Activated CD4-positive, alpha-beta T cell treated with anti-CD3 and anti-CD28 coated beads for 48 hours (primary cell): ENCODE measurements at places on chromosomes 11 and 22.

DNA sequence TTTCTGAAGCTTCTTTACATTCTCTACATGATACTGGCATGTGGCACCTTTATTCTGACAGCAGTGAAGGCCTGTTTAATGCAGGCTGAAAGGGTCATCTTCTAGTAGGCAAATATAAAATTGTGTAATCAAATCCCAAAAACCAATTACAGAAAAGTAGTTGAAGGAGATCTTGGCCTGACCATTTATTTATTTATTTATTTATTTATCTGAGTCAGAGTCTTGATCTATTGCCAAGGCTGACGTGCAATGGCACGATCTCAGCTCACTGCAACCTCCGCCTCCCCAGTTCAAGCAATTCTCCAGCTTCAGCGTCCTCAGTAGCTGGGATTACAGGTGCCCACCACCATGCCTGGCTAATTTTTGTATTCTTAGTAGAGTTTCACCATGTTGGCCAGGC is 22.7 kb upstream of the CECR2 start:
- DNase-seq: no peak

- no peak for DNase-seq
These were observed 2.2 kb upstream of the CHRM4 start for GRCh38 chr11:46393759-46394158.

DNA sequence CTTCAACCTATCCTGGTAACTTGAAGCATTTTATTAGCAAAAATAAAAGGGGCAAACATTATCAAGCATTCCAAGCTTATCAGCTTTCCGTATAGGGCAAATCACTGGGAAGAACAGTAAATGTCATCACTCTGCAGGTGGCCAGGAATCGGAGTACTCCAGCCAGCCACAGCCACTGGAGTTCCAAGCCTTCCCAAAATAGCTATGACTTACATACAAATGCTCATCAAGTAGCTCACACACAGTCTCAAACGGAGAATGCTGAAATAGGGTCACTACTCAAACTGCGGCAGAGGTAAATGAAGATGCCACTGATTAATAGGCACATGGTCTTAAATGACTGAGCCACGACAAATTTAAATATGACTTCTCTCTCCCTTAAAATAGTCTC is 2.1 kb downstream of the USP28 start:
- no peak for DNase-seq

GRCh38 chr22:46373921-46374662 is 38.6 kb downstream of the TRMU start:
- peak; percentile 29 for DNase-seq

DNA sequence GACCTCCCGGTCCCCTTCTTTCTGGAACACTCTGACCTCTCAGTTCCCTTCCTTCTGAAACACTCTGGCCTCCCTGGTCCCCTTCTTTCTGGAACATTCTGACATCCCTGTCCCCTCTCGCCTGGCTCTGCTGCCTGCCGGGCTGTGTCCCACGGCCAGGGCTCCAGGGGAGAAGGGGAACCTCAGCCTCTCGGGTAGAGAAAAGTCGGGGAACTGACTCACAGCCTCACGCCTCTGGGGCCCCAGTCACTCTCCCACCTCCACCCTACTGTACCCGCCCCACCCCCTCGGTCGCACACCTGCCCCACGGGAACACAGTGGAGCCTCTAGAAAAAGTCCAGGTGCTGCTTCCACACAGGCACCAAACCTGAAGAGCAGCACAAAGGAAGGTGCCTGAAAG is 93.3 kb downstream of the BRD1 start:
- no peak for DNase-seq

DNA sequence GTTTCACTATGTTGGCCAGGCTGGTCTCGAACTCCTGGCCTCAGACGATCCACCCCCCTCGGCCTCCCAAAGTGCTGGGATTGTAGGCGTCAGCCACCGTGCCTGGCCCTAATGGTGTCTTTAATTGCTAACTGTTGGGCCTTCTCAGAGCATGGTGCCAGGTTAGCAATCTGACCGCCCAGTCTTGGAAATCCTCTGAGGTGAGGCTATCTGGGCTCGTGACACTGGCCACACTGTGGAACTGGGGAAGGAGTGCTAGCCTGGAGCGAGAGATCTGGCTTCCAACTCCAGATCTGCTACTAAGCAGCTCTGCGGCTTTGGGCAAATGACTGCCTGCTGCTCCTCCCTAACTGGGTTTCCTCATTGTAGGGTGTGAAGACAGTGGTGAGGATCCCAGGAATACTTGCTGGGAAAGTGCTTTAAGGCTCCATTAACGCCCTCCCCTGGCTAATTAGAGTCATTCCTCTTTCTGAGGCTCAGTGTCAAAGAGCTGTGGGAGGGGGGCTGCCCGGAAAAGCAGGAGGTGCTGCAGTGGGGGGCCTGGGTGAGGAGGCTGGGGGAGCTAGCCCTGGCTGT is 35.4 kb downstream of the CHRDL2 start:
- no peak for DNase-seq

DNA sequence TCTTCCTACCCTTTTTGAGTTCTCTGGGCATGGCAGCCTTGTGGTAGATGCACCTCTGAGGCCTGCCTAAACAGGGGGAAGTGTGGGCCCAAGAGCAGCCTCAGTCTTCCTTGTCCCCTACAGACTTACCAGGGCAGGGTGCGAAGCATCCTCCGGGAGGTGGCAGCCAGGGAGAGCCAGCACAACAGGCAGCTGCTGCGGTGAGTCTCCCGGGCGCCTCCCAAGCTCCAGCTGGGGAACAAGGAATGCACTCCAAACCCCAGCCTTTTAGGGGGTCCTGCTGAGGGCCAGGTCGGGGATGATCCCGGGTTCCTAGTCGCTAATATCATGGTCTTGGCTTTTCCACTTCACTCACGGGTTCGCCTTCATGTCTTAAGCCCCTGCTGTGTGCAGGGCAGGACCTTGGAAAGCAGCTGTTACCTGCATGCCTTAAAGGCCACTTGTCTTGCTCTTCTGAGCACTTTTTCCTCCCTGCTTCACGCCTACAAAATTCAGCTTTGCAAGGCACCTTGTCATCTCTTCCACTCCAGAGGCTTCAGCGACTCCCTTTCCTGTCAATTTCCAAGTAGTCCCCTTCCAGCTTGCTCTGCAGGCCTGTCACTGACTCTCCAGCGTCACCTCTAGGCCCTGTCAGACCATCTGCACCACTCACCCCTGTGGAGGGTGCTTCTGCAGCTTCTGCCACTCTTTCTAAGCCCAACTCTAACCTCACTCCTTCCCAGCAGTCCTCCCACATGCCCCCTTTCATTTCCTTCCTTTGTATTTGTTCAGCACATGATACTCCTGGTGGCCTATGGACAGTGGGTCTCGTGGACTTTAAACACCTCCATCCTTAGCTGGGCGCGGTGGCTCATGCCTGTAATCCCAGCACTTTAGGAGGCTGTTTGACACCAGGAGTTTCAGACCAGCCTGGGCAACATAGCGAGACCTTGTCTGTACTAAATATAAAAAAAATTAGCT is 57.0 kb downstream of the PISD start:
- DNase-seq: peak; percentile 1

- DNase-seq: no peak
These were observed 15.5 kb upstream of the RAC2 start for GRCh38 chr22:37259540-37260029.

DNA sequence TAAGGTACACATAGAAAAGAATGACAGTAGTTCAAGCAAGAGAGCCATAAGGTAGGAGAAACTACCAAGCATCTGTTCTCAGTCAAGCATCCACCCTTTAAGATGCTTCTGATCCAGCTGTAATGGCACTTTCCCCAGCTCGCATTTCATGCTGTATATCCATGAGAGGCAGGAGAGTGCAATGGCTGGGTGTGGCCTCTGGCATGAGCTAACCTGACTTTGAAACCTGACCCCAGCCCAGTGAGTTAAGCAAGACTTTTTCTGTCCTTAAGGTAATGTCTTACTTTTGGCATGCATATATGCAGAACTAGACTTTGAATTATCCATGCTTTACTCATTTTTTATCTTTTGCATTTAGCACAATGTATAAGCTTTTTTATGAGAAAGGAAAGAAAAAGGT is 79.8 kb upstream of the CNTN5 start:
- no peak for DNase-seq

DNA sequence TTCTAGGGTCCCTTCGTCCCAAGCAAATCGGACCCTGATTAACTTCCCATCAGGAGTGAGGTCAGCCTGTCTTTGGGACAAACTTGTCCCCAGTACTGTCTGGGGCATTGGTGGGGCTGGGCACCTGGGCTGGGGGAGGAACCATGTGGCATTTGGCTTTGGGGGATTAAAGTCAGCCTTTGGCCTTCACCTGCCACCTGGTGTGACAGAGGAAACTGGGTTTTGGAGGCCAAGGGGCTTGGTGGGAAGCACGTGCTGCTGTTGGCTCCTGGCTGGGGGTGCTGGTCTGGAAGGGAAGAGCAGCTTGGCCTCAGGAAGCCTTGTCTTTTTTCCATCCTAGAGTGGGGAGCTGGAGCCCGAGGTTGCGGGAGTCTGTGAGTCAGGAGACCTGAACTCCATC is 78.4 kb upstream of the NECTIN1 start:
- no peak for DNase-seq

GRCh38 chr11:79520086-79520485 is 79.3 kb upstream of the TENM4 start:
- DNase-seq: no peak

DNA sequence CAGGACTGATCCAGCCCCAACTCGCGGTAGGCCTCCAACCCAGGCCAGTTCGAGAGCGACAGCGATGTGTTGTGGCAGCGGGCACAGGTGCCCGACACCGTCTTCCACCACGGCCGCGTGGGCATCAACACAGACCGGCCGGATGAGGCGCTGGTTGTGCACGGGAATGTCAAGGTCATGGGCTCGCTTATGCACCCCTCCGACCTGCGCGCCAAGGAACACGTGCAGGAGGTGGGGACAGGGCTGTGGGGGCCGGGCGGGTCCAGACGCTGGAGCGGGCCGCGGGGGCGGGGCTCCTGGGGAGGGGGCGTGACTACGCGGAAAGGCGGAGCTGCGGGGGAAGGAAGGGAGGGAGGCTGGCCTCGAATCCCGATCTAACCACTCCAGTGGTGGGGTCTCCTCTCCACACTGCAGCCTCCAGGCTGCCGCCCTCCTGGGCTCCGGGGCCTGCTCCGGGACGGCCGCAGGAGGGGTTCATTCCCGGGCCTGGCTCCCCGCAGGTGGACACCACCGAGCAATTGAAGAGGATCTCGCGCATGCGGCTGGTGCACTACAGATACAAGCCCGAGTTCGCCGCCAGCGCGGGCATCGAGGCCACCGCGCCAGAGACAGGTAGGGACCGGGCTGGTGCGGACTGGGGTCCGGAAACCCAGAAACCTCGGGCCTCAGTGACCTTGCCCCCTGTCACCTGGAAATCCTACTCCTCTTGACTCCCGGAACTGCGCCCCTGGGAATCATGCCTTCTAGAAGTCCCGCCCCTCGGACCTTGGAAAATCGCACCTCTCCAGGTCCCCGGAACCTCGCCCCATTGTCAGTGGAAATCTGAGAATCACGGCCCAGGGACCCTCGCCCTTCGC is 14.9 kb downstream of the TMEM258 start:
- peak; percentile 68 for DNase-seq

GRCh38 chr11:67099831-67100324 is 19.2 kb upstream of the KDM2A start:
- no peak for DNase-seq

DNA sequence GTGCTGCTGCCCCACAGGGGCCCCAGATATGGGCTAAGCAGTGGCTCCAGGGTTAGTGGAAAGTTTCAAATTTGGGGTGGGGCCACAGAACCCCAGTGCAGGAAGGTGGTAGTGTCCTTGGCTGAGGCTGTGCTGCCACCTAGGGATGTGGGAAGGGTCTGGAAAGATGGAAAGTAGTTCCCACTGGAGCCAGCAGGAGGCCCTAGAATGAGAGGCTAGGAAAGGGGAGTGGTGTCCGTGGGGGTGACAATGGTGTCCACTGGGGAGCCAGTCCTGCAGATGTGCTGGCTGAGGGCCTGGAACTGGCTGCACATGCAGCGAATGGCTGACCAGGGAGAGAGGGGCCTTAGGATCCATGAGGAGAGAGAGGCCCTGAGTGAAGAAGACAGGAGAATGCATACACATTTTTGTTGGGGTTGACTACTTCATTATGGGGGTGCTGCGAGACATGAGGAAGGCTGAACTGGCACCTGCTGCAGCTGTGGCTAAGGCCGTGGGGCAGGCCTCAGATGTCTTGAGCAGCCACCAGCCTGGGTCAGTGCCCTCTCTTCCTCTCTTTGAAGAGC is 21.1 kb downstream of the RFPL3 start:
- peak; percentile 44 for DNase-seq

- no peak for DNase-seq
These were observed 3.7 kb downstream of the GRIK4 start for GRCh38 chr11:120515186-120515723.

DNA sequence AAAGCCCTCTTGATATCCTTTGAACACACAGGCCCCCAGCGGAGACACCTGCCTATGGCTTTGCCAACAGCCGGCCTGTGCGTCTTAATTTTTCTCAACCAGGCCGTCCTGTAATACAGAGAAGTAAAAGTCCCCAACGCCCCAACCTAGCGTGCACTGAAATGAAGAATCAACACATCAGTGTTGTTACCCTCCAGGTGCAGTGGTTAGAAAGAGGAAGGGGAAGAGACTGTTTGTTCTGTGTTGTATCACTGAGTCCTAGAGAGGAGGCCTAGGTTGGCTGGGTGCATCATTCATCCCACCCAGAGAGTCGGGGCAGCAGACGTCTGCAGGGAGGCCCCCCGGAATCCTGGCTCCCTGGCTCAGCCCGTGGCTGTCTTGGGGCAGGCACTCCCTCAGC is 25.7 kb downstream of the SGSM1 start:
- no peak for DNase-seq

DNA sequence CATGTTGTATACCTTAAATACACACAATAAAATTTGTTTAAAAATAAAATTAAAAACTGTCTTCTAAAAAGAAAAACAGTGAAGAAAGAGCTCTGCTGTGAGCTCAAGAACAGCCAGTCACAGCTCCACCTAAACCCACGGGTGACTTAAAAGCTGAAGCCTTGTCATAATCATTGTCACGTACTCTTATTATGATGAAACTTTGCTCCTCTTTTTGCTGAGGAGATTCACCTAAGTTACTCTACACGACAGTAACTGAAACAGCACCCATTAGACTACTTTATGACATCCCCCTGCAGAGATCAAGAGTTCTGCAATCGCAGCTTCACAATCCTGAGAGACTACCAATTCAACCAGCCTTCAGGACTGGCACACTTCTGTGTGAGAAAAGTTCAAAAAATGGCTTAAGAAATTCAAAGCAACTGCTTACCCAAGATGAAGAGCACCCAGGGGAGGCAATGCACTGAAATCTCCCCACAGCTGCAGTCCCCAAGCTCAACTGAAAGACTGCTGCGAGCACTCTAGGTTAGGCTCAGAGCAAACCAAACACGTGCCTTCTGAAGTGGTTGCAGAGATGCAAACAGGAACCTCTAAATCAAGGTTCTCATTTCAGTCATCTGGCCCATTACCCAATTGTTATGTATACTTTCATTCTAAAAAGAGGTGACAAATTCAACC is at the start of gene JAML:
Gene JAML, minus strand, starts transcription at position 501 of the 678 bp plus-strand sequence. CDS start 10,145 bp downstream, outside the sequence.
- DNase-seq: peak; percentile 75

DNA sequence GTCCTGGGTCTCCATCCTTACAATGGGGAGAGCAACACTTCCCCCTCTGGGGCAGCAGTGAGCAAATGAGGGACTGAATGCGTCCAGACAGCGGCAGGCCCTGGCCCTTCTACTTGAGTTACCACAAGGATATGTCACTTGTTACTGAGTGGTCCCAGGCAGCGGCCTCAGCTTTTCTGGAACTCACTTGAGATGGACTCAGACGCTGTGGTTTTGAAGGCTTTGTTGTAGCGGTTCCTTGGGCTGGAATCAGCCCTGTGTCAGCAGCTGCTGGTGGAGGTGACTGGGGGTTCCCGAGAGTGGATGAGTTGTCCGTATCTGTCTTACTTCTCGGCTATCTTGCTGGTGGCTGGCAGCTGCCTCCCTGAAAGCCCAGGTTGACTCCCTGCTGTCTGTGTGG is 77.0 kb downstream of the MICAL2 start:
- DNase-seq: peak; percentile 75

- no peak for DNase-seq
These were observed 6.9 kb downstream of the NAALADL1 start for GRCh38 chr11:65051398-65051858.
